ENCODE measurements at places on chromosomes 3 and 15.

GRCh38 chr3:83096-83495 is 113.5 kb upstream of the CHL1 start:
- no peak for DNase-seq

DNA sequence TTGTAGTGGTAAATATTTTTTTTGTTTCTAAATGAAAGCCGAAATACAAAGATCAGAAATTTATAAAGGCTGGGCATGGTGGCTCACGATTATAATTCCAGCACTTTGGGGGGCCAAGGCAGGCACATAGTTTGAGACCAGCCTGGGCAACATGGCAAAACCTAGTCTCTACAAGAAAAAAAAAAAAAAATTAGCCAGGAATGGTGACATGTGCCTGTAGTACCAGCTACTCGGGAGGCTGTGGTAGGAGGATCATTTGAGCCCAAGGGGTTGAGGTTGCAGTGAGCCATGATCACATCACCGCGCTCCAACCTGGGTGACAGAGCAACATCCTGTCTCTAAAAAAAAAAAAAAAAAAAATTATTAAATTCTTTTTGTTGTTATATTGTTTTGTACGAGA is 6.9 kb downstream of the DENND4A start:
- no peak for DNase-seq

GRCh38 chr15:67606742-67607141 is 64.2 kb downstream of the MAP2K5 start:
- no peak for DNase-seq

GRCh38 chr3:24244491-24244890 is 250.2 kb downstream of the THRB start:
- DNase-seq = no peak

- no peak for DNase-seq
These were observed 3.8 kb upstream of the ZNF385D start for GRCh38 chr3:21754839-21755238.

GRCh38 chr3:68631850-68632545 is 300.3 kb downstream of the TAFA4 start:
- no peak for DNase-seq

- no peak for DNase-seq
These were observed 17.1 kb downstream of the CTXND1 start for GRCh38 chr15:80234883-80235282.

DNA sequence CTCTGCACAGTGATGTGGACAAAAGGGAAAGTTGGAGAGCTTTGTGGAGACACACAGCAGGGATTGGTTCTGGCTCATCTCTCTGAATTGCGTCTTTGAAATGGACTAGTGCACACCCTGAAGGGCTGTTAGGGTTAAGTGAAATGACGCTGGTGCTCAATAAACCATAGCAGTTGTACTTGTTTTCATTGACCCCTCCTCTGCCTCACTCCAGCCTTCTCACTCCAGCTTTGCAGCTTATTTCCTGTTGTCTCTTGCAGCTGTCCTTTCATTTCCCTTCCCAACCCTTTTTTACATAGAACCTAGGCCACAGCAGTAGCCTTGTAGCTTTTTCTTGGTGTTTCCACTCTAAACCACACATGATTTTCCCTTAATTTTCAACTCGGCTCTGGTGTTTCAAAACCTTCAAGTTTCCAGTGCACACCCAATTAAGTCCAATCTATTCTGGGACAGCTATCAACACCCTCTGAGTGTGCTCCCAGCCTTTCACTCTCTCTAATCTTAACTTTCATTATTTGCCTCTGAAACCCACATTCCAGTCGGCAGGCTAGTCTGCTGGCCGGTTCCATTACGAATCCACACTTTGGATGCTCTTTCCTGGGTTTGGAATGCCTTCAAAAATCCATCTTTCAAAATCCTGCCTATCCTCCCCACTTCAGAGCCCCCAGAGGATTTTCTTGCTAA is 6.4 kb downstream of the C3orf52 start:
- no peak for DNase-seq

DNA sequence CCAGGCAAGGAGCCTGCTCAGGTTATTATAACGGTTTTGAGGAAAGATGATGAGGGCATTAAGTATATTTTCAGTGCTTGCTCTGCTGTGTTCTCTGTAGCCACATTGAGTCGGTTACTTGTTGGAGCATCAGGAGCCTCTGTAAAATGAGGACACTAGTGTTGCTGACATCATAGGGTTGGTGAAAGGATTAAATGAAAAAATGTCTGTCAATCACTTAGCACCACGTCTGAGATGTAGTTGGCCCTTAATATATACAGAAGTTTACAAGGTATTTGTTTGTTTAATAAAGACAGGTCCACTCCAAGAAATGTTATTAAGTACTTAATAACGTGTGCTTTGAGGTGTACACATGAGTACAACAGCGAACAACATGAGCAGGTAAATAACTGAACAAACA is 735 bp upstream of the SLC25A26 start:
- no peak for DNase-seq

DNA sequence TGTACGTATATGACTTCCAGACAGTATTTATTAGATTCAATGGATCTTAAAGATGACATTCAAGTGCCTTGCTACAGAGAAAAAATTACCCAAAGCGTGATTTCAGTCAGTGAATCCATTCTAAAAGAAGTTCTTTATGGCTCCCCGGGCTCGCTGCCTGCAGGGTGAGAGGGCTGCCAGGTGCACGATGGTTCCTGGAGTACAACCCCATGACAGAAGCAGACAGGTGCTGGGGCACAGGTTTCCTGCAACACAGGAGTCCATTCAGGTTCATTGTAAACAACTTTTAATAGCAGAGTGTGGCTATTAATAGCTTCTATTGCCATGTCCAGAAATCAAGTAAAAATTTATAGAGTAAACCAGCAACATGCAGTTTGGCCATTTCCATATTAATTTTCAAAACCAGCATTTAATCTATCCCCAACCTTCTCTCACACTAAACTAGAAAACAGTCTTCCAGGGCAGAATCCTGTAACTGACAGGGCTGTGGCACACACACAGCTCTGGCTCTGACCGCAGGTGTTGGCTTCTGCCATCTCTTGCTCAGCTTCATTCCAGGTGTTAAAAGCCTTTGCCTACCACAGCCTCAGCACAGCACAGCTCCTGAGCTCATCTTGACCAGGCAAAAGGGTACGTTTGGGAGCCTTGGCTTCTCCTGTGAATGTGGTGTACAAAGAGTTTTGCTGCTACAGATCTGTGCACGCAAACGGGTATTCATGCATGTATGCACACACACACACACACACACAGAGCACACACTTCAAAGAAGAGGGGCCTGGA is 185.9 kb downstream of the MEX3B start:
- DNase-seq = peak; percentile 73

- no peak for DNase-seq
These were observed at the start of gene CFAP44 for GRCh38 chr3:113441051-113441770. Gene CFAP44, minus strand, starts transcription at chr3:113441493. Its CDS starts 7,829 bp downstream, at chr3:113433664.

DNA sequence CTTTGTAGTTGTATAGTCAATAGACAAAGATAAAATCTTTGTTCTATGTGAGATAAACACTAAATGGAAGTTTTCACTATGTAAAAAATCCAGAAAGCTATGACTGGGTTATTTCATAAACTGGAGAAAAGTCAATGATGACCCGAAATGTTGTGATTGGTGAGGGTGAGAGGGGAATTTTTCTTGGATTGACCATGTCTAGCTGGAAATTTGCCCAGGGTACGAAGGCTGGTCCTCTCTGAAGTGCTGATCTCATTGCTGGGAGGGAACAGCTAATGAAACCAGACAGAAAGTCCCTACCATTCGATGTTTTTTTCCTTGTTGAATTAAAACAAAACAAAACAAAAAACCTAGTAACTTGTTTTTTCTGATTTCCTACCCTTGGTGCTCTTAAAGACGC is 14.3 kb downstream of the TPRG1 start:
- DNase-seq = no peak

GRCh38 chr15:73926219-73927002 is at the start of gene LOXL1:
Gene LOXL1, plus strand, starts transcription at chr15:73926462. Its CDS starts 322 bp downstream, at chr15:73926784.
- peak; percentile 10 for DNase-seq

GRCh38 chr3:44513513-44513912 is 36.0 kb upstream of the ZNF445 start:
- no peak for DNase-seq

DNA sequence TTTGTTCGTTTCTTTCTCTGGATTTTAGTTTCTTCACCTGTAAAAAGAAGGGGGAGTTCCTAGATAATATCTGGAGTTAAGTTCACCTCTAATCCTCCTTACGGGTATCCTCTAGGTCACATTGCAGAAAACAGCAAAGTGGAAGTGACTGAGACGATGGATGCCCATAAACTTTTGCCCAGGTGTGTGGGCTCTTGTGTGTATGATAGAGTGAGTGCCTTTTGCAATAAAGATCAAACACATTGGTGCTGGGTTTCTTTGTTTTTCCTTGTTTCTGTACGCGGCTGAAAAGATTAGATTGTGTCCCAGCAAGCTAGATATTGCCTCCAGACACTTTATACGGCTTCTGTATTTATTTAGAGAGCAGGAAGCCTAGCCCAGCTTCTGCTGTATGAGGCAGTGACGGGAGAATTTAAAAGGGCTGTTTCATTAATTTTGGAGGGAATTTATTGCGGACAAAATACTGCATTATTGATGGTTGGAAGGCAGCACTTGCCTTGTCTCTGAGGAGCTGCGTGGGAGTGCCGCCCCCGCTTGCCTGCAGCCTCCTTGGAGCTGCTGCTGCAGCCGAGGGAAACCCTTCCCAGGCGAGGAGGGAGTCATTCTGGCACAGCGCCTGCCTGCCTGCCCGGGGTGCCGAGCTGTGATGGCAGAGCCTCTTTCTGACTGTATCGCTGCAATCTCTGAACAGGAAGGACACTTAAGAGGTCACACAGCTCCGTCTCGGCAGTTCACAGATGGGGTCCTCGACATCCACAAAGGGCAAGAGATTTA is 38.5 kb downstream of the PYDC2 start:
- DNase-seq = peak; percentile 70

- no peak for DNase-seq
These were observed 65.0 kb downstream of the CCNL1 start for GRCh38 chr3:157094751-157095480.

DNA sequence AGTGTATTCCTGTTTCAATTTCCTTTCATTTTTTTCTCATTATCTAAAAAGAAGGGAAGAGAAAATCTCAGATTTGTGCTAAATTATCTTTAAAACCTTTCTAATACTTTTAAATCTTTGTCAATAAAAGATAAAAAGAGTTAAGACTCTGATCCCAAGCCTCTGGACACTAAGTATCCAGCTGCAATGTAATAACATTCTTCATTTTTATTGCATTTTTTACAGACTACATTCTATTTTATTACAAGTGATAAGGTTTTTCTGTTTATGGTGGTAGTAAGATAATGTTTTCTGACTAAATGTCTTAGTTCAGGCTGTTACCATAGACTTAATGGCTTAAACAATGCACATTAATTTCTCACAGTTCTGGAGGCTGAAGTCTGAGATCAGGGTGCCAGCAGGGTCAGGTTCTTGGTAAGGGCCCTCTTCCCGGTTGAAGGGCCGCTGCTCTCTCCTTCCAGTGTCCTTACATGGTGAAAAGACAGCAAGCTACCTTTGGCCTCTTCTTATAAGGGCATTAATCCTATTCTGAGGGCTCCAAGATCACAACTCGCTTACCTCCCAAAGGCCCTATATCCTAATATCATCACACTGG is 19.7 kb downstream of the KCNAB1 start:
- DNase-seq = no peak

DNA sequence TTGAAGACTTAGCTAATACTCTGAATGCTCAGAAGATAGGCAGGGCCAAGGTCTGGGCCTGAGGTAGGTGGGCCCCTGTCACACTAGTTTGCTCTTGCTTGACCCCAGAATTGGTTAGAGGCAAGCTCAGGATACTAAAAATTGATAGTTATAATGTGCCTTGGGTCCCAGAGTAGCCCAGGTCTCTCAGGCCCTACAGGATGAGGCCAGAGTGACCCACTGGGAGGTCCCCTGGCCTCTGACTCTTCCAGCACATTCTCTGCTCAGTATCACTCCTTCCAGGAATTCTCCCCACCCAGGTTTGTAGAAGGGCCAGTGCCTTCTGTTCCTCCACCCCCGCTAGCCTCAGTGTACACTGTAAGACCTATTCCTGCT is 667 bp upstream of the KLHDC8B start:
- no peak for DNase-seq

DNA sequence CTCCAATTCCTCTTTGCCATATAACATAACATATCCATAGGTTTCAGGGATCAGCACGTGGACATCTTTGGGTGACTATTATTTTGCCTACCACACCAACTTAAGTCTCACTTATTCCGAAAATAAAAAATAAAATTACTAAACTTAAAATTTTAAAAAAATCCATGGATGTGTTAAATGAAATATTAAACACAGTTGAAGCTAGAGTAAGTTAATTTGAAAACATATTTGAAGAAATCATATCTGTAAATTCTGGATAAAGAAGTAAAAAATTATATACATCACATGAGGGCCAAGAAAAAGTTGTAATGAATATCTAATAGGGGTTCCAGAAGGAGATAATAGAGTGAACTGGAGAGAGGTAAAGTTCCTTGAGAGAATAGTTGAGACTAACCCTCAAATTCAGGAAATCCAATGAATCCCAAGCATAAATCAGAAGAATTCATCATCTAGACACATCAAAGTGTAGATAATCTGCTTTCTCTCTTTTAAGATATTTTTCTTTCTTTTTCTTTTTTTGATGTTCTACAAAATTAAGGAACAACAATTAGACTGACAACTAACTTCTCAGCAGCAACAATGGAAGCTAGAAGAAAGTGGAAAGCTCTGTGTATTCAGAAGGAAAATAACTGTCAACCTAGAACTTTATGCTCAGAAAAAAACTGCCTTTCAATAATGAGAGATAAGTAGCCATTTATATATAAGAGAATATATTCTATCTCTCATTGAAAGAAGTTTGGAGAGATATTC is 147.4 kb downstream of the ABHD5 start:
- DNase-seq = no peak

DNA sequence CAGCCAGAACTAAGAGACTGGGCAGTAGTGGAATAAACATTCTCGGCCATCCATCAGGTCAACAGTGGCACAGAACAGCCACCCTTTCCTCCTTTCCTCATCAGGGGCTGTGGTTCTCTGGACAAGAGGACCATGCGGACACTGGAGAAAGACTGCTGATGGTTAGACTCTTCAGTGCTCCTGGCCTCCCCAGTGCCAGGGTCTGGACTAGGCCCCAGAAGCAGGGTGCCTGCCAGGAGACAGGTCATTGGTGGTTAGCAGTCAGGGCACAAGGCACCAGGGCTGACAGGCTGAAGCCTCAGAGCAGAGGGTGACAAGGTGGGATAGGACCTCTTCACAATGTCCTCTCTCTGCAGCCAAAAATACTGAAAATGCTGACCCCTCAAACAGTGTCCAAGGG is 30.1 kb downstream of the POC1A start:
- no peak for DNase-seq

GRCh38 chr3:11513817-11514135 is 129.9 kb downstream of the VGLL4 start:
- DNase-seq = peak; percentile 16

DNA sequence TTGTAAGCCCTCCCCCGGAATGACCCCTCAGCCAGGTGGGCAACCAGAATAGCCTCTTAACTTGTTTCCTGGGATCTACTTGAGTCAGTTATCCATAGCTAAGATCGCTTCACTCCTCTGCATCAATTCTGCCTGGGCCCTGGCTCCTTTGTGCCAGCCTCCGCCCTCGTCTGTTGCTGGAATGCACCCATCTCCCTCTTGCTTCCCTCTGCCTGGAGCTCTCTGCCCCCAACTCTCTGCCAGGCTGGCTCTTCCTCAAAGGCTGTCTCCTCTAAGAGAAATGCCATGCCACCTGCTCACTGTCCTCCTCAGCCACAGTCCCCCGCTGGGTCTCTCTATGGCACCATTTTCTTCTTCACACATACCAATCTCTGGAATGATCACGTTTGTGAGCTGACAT is 240.8 kb downstream of the ADAMTS17 start:
- DNase-seq = no peak

GRCh38 chr15:58760385-58761009 is 10.6 kb upstream of the MINDY2 start:
- DNase-seq = no peak
